Neural progenitor cell (in vitro differentiated cells): ENCODE measurements at places on chromosomes 16 and 17. TPM values are rescaled to one million over a fixed set of nuclear protein-coding genes. Genes with fewer than 3 reads are reported as not detected.
A peak's percentile ranks its signal among the peaks of the same experiment; 100 is the strongest.

DNA sequence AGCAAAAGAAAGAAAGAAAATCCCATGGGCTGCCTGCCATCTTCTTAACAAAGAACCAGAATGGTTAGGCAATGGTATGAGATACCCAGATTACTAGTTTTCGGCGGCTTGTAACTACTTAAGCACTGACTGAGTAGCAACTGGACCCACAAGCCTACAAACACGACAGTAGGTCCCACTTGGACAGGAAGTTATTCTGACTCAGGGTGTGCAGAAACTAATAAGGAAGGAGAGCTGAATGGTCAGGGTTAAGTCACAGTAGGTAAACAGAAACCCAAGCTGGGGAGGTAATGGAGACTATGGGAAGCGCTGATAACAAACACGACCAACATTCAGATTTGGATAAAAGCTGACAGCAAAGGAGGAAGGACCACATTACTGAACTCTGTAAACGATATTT, 10.4 kb upstream of the HLF start:
- no peak for DNase-seq

GRCh38 chr17:27608328-27609230, 22.4 kb upstream of the LGALS9 start:
- no peak for DNase-seq

DNA sequence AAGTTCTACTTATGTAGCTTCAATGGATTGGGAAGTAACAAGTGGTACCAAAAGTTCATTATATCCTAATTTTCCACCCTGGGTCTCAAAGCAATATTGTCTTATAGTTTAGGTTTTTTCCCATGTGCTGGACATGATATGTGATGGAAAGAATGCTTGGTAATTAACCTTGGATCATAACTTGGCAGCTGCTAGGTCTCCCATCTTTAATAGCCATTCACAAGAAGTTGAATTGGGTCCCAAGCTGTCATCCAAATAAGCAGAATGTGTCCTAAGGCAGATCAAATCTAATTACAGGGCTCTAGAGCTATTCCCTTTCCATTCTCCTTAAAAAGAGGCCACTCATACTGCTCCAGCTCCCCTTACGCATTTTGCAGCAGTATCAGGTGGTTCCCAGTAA, 44.7 kb upstream of the KCNJ16 start:
- DNase-seq, result no peak

- DNase-seq, result no peak
These were observed 6.3 kb downstream of the SPNS3 start for GRCh38 chr17:4440021-4440420.

DNA sequence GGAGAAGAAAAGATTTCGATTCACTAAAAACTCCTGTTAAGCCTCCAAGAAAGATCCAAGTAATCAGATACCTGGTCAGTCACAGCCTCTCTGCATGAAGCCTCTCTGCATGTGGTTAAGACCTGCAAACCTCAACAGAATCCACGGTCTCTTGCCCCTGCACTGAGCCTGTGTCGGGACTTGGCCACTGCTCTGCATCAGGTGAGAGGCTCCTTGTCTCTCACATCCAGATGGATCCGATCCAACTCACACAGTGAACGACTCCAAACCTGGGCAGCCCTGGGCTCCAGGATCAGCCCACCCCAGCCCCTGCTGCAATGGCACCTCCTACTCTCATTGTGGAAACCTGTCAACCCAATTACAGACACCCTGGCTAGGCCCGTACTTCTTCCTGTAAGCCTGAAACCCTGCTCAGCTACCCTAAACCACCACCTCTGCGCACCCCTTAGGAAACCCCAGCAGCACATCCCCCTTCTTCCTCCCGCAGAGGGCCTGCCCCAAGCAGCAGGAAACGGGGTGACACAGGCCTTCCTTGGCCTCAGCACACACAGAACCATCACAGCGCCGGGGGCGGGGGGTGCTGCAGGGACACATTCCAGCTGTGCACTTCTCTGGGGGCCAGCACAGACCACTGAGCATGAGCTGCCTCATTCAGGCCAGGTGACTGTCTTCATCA, 129.5 kb downstream of the ANKRD11 start:
- no peak for DNase-seq

Gene RAI1
- total RNA-seq, result 18.0 and 27.4 TPM in 2 replicates

Gene AKAP10
- total RNA-seq, result 33.4 and 54.1 TPM in 2 replicates

Gene UBALD1
- total RNA-seq, result 0.97 and 11.9 TPM in 2 replicates

Gene KRTAP16-1
- total RNA-seq, result not detected in 2 replicates

- no peak for DNase-seq
These were observed 83.4 kb upstream of the ZFHX3 start for GRCh38 chr16:73131156-73131862.

GRCh38 chr17:52298881-52299280, 140.4 kb upstream of the CA10 start:
- DNase-seq, result no peak

GRCh38 chr16:11140466-11140865, 115.5 kb downstream of the SOCS1 start:
- DNase-seq, result no peak

GRCh38 chr17:19713462-19713861, 2.9 kb downstream of the SLC47A2 start:
- DNase-seq, result no peak

GRCh38 chr17:71260366-71260940, 860.4 kb upstream of the SOX9 start:
- DNase-seq, result no peak

- no peak for DNase-seq
These were observed 61.6 kb downstream of the TNFRSF13B start for GRCh38 chr17:16910341-16910740.

- DNase-seq, result no peak
These were observed 61.4 kb upstream of the TBX2 start for GRCh38 chr17:61338000-61338798.

DNA sequence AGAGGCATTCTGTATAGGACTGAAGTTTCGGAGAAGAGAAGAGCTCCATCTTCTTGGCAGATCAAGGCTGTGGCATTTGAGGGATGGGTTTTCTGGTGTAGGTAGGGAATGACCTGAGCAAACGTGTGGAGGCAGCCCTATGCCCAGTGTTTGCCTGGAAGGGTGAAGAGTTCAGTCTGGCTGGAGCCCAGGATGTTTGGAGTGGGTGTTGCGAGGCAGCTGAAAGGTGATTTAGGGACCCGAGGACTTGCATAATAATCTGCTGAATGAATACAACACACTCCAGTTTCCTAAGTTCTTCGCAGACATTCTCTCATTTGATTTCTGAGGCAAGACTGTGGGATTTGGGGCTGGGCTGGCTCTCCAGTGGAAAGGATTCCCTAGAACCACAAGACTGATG, 186.2 kb downstream of the CYLD start:
- no peak for DNase-seq

DNA sequence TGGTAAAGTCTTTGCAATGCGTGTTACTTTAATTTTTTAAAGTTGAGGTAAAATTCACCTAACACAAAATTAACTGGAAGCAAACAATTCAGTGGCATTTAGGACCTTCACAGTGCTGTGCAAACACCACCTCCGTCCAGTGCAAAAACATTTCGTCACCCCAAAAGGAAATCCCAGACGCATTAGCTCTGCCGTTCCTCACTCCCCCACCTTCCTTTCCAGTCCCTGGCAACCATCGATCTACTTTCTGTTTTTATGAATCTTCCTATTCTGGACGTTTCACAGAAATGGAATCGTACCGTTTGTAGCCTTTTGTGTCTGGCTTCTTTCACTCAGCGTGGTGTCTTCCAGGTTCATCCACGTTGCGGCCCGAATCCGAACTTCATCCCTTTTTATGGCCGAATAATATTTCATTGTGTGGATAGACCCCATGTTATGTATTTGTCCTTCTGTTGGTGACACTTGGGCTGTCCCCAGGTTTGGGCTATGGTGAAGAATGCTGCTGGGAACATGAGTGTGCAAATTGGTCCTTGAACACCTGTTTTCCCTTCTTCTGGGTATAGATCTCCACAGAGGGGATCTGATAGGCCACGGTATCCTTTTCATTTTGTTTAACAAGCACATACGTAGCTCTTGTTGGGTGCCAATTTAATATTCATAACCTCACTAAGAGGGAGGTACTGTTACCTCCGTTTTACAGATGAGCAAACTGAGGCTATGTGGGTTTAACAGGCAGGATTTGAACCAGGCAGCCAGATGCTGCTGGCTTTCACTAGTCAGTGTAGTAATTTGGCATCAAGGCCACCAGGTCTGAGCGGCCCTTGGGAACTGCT, 232.0 kb upstream of the GSE1 start:
- DNase-seq, result no peak

DNA sequence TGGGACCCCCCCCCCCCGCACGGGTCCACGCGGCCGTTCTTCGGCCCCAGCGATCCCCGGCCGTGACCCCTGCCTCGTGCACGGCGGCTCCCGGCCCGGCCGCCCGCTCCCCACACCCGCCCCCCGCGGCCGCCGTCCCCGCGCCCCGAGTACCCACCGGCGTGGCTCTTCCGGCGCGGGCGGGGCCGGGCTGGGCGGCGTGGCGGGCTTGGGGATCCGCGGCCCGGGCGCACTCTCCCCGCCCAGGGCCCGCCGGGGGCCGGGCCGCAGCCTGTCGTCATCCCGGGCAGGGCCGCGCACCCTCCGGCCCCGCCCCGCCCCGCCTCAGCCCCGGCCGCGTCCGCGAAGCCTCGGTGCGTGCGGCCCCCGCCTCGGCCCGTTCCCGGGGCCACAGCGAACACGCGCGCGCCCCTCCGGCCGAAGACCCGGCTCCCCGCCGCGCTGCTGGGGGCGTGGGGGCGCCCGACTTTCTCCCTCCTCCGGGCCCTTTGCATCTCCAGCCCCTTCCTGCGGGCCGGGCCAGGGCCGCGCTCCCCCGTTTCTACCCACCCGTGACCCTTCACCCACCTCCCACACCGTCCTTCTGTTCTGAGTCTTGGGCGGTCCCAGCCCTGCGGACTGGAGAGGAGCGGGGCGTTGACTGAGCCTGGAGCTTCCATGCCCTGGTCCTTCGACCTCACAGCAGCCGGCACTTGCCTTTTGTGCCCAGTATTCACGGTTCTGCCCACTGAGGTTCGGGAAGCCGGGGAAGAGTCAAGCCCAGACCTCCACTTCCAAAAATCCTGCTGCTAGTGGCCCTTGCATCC, 840 bp downstream of the MYO1C start:
- peak; percentile 77 for DNase-seq

DNA sequence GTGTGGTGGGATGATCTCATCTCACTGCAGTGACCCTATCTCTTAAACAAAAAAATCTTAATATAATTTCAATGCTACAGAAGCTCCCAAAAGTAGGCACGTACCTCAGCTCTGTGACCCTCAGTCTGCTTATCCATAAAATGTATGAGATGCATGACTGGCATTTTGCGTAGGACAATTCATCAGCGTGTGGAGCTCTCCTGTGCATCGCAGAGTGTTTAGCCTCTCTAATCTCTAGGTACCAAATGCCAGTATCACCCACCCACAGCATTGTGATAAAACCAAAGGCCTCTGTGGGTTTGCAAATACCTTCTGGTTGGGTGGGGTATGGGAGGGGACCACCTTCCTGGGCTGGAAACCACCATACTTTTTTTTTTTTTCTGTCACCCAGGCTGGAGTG, 19.0 kb upstream of the TUBG2 start:
- no peak for DNase-seq
